ENCODE measurements at places on chromosomes 11 and 22.

DNA sequence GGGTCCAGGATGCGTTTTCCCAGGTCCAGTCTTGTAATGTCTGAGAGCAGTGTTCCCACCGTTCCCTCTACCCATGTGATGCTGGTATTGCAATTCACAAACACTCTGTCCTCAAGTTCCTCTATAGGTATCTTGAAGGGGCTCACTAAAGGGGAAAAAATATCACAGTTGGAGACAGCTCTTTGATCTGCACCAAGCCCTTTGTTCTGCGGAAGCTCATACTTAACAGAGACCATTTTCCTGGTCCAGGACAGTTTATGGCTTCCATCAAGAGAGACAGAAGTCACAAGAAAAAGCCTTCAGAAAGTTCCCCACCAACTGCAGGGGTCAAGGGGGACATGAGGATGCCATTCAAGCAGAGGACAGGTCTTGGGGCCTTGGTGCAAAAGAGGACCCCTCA lies 2.1 kb downstream of the CD3D start:
- no peak for DNase-seq

DNA sequence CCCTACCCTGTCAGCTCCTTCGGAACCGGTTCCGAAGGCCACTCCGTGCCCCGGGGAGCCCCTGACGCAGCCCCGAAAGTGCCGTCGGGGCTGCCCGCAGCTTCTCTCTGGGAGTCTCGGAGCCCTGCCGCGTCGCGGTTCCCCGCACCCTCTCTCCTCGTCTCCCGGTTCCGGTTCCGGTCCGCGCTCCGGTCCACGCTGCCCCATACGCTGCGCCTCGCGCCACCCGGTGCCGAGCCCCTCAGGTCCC lies 618 bp downstream of the MTA2 start:
- DNase-seq, result no peak

DNA sequence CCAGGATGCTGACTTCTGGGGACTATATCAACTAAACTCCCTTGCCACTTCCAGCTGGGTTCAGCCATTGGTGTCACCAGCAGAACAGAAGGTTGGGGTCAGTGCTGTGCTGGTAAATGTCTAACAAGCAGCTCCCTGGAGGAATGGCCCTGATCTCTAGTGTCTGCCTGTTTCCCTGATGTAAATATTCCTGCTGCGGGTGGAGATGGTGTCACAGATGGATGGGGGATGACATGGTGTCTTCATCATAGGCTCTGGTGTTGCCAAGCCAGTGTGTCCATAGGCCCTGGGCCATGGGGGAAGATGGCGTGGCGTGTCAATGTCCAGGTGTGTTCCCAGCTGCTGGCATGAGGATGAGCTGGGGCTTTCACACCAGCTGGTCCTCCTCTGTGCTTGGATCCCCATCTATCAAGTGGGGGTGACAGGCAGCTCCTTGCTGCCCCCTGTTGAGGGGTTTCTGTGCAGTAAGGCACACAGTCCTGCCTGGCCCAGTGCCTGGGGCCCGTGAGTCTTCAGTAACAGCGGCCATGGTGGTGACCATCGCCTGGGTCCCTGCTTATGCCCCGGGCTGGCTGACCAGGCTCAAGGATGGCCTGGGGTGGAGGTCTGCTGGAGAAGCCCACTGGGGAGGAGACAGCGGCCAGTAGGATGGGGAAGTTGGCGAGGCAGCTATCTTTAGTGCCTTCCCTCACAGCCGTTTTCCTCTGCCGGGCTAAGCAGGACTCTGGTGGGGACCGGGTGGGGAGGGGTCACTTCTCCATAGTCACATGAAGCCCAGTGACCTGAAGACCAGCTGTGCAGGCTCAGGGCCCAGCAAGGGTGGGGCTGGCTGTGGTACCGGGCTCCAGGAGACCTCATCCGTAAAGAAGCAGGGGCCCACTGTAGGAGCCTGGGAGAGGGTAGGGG lies 12.7 kb downstream of the RPL3 start:
- DNase-seq, result no peak

GRCh38 chr11:134033696-134034491 lies 35.0 kb upstream of the JAM3 start:
- peak; percentile 70 for DNase-seq

DNA sequence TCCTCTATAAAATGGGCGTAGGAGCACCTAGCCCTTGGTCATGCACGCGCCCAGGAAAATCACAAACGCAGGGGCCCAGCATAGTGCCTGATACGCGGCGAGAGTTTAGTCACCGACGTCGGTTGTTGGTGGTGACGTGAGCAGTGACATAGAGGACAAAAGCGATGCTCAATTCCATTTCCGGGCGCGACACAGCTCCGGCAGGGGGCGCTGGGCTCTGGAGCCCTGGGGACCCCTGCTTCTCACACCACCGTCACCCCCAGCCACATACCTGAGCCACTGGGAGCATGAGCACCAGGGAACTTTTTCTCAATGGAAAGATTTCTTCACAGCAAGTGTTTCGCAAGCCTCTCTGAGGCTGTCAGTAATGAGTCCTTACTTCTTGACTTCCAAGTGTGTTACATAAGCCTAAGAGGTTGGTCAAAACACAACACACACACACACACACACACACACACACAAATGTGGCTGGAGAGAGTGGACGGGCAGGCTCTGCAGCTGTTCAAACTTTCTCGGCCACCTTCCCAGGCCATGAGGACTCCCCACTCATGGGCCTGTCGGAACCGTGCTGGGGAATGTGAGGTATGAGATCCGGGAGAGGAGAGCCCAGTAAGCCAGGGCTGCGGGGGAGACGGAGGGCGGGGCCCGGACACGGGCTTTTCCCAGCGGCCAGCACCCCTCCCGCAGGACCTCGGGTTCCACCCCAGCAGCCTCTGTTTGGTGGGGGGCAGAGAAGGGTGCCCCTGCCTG lies 36.9 kb upstream of the LINC01488 start:
- peak; percentile 79 for DNase-seq

GRCh38 chr11:12111549-12112520 lies 1.4 kb downstream of the MICAL2 start:
- DNase-seq, result no peak

DNA sequence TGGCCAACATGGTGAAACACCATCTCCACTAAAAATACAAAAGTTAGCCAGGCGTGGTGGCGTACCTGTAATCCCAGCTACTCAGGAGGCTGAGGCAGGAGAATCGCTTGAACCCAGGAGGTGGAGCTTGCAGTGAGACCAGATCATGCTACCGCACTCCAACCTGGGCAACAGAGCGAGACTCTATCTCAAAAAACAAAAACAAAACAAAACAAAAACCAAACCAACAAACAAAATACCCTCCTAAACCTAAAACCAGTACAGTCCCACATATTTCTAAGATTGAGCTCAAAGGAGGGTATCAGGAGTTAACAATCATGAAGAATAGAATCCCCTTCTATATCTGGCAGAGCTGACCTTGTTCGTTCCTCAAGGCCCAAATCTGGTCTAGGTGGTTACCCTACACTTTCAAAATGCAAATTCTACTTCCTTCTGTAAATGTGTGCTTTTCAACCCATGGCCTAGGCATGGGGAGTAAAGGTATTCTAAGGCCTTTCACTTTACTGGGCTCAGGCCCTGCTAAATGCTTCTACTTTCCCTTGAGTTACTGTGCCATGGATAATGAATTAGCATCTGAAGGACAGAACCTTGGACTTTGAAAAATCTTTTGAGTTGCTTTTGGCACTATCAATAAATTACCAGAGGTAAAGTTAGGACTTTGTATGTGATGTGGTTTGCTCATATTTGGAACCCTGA lies 10.4 kb upstream of the PPP2R1B start:
- DNase-seq, result no peak

DNA sequence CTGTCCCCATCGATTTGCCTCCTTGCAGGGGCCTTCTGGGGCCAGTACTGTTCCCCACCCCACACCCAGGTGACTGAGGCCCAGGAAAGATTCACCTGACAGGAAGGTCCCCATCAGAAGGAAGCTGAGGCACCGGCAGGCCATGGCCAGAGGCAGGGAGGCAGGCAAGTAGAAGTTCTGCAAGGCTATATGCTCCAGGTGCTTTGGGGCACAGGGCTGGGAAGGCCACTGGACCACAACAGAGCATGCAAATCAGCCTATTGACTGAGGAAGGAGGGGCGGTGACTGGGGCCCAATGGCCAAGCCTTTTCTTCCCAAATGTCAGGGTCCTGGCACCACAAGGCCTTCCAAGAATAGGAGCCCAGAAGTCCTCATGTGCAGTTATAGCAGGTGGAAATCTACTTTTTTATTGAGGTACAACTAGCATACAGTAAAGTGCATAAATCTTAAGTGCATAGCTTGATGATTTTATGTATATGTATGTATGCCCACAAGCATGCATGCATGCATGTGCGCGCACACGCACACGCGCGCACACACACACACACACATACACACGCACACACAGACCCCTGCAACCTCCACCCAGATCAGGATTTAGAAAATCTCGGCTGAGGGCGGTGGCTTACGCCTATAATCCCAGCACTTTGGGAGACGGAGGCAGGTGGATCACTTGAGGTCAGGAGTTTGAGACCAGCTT lies at the start of gene VPREB3:
Gene VPREB3 (minus strand): TSS at position 206 of the 700 bp plus-strand sequence. CDS start 62 bp downstream, at position 144.
- DNase-seq, result no peak

- peak; percentile 51 for DNase-seq
These were observed 122.4 kb downstream of the WT1 start for GRCh38 chr11:32312865-32313403.

DNA sequence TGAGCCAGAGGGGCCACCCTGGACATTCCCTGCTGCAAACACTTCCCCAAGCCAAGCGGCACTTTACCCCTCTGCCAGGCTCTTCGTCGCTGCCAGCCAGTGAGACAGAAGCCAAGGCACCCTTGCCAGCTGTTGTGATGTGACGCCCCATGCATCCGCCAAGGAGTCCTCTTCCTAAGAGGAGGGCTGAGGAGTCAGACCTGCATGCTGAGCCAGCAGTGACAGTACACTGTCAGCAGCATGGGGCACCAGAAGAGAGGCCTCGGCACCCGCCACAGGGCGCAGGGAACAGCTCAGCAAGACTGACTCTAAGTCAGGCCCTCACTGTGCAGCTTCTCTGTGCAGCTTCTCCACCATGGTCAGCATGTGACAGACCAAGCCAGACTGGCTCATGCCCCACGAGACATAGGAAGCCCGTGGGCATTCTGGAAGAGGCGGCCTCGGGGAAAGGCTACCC lies 26.4 kb downstream of the VPS37C start:
- DNase-seq, result no peak

DNA sequence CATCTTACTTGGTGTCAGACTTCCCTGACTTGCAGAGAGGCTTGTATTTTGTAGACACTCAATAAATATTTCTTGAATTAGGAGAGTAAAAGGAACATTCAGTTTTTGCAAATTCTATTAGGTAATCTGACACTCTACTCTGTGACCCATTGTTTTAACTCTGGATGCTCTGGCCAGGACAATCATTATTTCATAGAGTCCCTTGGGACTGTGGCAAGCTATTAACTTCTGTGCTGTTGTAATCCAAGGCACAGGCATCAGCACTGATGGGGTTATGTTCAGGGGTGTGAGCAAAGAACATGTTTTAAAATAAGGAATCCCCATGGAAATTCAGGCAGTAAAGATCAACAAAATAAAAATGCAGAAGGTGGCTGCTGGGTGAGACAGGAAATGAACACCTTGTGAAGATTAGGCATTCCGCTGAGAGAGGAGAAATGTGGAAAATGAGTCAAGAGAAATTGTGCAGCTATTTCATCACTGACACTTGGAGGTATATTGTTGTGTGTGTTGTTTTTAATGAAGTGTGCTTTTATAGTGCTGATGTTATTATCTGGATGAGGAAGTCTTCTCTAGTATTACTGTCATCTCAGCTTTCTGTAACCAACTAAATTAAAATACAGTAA lies 175.2 kb downstream of the WNT11 start:
- no peak for DNase-seq

GRCh38 chr11:119723243-119723951 lies 5.6 kb downstream of the NECTIN1 start:
- no peak for DNase-seq

- DNase-seq, result peak; percentile 91
These were observed 37.9 kb downstream of the ST14 start for GRCh38 chr11:130197386-130198035.

DNA sequence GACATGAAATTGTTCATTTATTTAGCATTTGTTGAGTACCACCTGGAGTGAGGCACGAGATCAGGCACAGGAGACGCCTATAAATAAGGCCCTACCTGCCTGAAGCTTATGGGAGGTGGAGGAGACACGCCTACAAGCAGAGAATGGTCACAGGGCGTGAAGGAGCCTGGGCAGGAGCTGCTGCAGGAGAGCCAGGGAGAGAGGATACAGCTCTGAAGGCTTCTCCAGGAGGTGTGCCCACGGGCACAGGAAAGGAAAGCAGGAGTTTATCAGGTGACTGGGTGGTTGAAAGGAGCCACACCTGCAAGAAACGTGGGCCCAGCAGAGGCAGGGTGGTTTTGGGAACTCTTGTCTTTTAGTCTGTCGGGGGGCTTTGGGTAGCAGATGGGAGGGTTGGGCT lies 70.3 kb downstream of the BMAL1 start:
- no peak for DNase-seq

DNA sequence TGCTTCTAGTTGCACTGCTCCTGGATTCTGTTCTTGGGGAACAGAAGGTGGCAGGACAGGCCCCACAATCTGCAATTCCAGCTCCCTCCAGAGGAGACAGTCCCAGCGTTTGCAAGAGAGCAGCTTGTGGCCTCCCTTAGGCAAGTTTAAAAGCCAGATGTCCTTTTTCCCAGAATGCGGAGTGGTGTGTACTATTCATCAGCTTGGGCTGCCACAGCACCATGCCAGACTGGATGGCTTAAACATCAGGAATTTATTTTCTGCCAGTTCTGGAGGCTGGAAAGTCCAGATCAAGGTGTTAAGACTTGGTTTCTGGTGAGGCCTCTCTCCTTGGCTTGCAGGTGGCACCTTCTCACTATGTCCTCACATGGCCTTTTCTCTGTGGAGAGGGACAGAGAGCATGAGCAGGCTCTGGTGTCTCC lies 11.7 kb downstream of the MIAT start:
- no peak for DNase-seq

DNA sequence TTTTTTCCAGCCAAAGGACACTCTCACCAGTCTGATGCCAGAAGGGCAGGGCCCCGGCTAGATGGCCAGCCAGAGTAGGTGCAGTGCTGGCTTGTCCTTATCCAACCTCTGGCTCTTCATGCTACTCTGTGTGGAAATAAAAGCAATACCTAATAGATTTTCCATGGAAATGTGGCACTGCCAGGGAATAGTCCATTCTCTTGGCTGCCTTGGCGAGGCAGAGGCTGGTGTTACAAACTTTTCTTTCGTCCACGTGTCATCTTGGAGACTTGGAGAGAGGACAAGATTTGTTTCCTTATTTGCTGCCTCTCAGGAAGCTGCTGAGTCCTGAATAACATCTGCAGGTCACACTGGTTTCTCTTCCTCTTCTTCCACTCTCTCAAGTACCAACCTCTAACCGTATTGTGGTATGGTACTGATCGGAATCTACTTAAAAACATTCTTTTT lies 17.2 kb upstream of the C1QTNF4 start:
- no peak for DNase-seq

DNA sequence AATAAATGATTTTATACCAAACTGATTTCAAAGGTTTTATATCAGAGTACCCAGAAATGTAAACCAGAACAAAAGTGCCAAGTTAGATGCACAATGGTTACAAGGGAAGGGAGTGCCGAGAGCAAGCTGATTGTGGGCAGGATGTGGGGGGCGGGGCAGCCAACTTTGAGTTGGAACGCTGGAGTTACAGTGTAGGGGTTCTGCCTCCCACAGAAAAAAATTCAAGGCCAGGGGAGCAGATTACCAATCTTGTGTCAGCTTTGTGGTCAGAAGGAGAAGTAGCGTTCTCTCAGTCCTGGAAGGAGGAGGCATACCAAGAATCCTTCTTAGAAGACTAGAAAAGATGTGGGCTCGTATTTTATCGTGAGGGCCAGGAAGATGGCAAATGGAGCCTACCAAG lies 15.9 kb upstream of the POU2AF2 start:
- DNase-seq, result no peak
